Stimulated activated CD4-positive, alpha-beta T cell treated with anti-CD3 and anti-CD28 coated beads, Interleukin-12 subunit alpha, Interleukin-12 subunit beta, amount 100 ng/mL, for 48 hours (primary cell): ENCODE measurements at places on chromosomes 5 and 9.

DNA sequence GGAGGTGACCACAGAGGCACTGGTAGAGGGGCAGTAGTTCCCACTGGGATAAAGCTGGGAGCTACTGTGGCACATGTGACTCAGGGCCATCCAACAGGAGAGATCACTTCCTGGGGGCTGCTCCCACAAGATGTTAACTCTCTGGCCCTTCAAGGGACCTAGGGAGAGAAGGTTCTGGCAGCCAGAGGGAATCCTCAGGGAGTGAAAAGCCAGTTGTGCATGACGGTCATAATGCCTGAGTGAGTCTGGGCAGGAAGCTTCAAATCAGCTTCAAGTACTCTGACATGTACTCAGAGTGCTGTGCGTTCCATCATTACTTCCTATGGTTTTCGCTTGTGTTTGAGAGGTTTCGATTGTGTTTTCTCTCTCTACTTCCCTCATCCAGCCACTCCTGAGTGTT is 388.5 kb downstream of the GABRG2 start:
- DNase-seq: no peak

- DNase-seq: no peak
Observed at GRCh38 chr9:89879701-89880100, 274.9 kb downstream of the GADD45G start.

- DNase-seq: no peak
Observed at GRCh38 chr5:10111571-10111970, 138.1 kb downstream of the ATPSCKMT start.

- no peak for DNase-seq
Observed at GRCh38 chr5:116583862-116584222, 9.2 kb upstream of the SEMA6A start.

DNA sequence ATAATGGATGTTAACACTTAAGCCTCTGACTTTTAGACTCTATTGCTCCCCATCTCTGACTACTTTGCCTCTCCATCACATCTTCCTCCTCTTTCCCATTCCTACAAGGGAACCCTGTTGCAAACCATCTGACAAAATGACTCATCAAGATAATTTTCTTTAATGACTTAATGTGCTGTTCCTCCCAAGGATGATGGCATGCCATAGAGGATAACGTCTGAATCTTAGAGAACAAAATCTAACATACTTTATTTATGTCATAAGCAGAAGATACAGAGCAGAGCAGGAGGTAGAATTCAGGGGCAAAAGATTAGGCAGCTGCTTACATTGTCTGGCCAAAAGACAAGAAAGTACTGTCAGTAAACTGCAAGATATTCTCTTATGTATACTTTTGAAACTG is 76.8 kb downstream of the FGF10 start:
- no peak for DNase-seq

DNA sequence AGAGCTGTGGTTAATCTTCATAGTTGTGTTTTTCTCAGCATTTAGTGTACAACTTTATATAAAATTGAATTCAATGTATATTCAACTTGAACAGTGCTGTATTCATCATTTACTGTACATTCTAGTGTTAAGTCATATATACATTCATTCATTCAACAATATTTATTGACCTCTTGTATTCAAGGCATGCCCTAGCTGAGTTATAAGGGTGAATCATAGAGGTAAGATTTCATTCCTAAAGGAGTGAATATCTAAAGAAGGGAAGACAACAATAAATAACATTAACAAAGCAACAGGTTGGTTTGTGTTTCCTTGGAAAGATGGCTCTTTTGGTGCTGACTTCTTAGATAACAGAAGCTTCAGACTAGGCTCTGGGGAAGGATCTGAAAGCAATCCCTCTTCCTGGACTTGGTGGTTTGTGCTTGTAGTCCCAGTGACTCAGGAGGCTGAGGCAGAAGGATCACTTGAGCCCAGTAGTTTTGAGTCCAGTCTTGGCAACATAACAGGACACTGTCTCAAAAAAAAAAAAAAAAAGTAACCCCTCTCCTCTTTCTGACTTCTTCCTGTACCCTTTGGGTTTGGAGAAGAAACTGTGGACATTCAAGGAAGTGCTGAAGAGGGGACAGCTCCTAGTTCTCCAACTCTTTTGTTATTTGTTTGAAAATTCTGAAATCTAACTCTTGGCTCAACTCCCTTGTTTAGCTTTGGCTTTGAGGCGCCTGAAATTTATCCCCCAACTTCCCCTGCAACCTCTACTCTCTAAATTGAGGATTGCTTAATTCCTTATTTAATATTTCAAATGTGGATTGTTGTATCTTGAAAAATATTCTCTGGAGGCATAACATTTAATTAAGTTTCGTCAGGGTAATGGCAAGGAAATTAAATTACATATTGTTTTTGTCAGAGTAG is 80.2 kb downstream of the OSTF1 start:
- DNase-seq: no peak

- no peak for DNase-seq
Observed at GRCh38 chr5:118703241-118703640, 285.1 kb downstream of the DTWD2 start.

DNA sequence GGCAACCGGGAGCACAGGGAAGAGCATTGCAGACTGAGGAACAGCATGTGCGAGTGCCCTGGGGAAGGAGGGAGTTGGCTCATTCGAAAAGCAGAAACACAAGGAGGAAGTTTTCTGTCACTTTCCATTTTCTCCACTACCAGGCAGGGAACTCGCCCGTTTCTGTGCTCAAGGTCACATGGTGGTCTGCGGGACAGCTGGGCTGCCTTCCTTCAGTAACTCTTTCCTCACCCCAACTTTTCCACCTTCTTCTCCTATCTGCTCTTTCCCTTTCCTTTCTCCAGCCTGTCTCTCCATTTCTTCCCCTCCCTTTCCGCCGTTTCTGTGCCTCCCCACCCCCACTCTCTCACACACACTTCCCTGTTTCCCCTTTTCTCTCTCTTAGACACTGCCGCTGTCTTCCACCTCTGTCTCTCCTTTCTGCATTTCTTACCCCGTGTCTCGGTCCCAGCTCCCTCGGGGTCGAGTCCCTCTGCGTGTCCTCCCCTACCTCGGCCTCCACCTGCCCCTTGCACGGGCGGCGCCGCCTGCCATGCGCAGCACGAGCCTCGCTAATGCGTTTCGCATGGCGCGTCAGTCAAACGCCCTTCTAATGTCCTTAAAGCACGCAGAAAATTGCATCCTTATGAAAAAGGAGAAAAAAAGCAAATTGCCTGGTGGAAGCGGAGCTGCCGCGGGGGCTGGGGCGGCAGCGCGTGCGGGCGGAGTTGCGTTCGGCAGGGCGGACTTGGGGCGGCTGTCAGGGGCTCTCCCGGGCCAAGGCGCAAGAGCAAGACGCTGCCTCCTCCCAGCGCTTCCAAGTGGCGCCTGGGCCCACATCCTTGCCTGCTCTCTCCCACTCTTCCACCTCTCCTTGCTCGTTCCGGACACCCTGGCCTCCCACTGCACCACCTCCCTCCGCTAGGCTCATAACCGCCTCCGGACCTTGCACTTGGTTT is 9.5 kb downstream of the BARX1 start:
- DNase-seq: no peak

DNA sequence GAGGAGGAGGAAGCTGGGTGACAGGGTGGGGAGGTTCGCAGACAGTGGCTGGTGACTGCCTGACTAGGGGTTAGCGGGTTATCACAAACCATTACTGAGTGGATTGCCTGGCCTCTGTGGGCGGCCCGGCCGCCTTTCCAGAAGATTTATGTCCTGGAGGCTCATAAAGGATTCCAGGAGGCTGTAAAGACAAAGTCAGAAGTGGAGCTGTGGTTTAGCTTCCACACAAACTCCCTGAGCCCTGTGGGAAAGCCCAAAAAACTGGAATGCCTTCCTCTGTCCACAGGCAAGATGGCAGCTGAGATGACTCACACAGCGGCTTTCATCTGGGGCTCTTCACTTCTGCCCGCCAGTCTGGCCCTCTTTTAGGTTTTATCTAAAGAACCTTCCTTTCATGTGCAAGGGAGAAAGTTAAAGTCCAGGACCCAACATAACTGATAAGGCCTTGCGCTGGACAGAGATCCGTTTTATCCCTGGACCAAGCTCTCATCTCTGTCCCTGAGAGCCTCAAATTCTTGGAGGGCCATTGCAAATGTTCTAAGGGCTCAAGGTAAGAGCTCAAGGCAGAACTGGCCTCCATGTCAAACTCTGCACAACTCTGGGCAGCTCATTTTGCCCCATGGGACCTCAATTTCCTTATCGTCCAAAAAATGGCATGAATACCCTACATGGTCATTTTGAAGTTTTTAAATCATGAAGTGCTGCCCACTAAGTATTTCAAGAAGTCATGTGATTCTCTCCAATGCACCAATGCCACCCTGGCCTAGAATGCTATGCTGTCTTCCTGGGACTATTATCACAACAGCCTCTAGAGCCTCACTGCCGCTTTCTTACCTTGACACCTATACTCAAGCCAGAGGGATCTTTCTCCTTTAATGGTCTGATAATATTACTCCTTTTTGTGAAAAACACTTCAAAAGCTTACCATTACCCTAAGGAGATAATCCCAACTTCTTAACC is 249.4 kb upstream of the TRIM32 start:
- no peak for DNase-seq

DNA sequence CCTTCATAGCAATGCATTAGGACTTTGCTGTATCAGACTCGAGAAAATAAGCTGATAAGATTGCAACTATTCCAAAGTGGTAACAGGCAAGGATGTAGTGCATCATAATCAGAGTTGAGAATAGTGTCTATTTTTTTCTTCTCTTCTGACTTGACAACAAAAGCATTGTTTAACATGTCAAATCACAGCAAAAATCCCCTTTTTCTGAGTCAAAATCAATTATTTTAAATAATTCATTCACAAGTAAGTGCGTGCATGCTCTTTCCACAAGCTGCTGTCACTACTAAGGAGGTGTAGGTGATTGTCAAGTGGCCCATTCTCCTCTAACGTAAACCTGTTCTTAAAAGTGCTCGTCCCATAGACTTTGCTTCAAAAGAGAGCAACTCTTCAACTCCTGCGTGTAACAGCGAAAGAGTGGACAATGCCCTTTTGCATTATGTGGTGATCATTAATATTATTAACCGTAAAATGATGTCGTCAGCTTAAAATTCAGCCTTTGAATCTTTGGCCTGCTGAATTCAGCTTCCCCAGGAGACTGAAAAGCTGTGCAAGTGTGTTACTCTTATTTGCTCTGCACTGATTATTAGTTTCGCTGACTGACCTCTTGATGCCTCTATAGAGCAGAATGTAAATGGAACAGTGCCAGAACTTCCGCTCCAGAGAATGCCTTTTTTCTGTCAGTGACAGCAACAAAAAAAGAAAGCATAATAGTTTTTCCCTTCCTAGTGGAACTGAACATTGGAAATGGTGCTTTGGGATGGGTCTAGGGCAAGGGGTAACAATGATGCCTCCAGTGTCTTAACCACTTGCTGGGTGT is 680.8 kb upstream of the SEMA6A start:
- no peak for DNase-seq

DNA sequence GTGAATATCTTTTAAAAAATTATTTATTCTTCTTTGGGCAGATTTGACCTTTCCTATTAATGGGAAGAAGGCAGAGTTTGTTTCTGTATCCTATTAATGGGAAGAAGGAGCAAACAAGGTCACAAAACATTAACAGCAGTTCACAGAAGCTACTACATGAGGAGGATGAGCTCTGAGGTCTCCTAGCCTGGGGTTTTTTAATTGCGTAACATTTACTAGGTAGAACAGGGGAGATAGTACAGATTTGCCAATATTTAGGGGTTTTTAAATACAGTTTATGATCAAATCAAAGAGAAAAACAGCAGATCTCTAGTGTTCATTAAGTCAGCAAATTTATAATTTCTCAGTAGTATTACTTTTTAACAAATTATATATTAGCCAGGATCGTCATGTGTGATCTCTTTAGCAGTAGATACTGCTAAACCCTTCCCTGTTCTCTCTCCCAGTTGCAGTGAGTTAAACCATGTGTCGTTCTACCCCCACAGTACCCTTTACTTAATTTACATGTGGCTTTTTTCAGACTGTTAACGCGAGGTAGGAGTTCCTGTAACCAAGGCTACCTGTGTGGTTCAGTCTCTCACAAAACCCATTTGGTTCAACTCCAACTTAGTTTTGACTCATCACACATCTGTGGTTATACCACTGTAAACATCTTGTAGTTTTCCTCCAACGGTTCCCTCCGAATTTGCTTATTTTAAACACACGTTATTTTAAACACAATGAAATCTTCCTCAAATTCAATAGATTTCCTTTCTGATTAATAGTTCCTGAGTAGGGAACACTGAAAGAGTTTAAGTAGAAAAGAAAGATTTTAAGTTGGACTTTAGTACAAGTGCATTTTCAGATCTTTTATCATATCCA is 13.3 kb downstream of the SLC25A46 start:
- no peak for DNase-seq

DNA sequence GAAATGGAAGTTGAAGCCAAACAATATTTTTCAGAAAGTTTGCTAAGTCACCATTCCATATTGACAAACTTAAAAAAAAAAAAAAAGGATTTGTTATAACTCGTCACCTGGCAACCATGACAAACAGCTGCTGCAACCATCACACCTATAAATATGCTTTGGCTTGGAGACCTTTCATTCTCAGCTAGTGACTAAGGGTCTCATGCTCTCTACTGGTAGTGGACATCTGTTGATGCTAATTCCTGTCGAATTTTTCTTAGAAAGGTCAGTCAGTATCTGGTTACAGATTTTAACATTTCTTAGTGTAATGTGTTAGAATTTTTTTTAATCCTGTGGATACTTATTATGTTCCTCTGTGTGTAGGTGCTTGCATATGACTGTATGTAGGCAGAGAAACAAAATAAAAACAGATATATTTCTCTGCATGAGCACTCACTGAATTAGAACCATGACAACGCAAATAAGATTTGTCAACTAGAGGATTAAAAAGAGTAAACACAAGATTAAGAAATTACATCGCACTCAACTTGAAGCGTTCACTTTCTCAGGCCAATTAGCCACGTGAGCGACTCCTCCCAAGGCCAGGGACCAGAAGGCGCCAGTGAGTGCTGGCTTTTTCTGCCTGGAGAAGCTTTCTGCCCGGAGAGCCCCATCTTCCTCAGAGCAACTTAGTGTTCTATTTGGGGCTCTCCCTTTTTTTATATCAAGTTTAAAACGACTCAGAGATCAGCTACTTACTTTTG is 27.0 kb upstream of the ZNF622 start:
- no peak for DNase-seq

- DNase-seq: no peak
Observed at GRCh38 chr5:149079883-149080282, 17.0 kb upstream of the SH3TC2 start.

DNA sequence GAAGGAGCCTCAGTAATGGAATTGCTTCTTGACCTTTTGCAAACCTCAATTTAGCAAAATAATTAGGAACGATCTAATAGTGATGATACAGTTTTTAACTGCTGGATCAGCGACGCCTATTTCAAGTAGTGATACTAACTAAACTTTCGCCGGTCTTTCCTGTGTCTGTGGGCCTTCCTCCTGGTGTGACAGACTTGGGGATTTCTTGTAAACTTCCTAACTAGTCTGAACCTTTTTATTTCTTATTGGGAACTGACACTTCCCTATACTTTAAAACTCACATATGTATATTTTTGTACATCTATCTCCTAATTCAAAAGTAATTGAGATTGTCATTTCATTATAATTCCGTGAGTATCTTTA is 15.2 kb downstream of the ITGA1 start:
- DNase-seq: no peak

DNA sequence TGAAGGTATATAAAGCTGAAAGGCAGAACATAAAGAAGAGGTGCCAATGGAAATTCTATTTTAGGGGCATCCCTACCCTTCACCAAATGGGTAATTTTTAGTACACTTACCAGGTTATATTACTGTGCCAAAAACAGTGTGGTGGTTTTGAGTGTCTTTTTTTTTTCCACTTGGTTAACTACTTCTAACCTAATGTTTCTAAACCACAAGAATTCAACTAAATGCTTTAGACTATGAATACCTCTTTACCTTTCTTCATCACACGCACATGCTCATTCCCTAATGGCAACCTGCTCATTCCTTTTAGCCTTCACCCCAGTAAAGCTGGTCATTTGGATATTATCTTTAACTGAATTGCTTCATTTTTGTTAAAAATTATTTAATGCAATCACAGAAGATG is 215.6 kb downstream of the PIK3R1 start:
- DNase-seq: no peak
